ENCODE measurements at places on chromosomes 1 and 21.

- no peak for DNase-seq
These were observed 18.7 kb downstream of the CLSTN1 start for GRCh38 chr1:9805006-9805508.

DNA sequence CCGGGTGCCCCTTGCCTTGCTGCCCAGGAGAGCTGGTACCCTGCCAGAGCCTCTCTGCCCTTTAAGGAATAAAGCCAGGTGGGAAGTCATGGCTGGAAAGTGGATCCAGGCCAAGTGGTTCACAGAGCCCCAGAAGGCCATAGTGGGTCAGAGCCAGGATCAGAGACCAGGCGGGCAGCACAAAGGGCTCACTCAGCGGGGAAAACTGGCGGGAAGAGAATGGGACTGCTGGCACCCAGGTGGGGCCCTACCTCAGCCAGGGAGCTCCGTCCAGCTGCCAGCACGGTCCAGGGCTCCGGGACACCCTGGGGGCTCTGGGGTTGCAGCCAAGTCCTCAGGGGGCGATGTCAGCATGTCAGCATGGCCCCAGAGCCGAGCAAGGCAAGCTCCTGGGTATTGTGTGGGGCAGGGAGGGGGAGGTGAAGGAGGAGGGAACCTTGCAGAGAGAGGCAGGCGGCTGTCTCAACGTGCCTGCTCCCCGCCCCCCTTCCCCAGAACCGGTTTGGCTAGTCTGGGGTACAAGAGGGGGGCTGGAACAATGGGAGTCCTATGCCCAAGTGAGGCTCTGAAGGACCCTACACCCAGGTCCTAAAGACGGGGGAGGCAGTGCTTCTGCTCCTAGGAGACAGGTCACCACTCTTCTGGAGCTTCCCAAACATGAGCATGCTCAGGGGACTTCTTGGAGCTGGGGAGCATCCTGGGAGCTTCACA lies at the start of gene ARHGEF19:
TSS of gene ARHGEF19 (minus strand) at position 402 of the 711 bp plus-strand sequence. CDS start 3,598 bp downstream, outside the sequence.
- no peak for DNase-seq

GRCh38 chr1:47231301-47232186 lies 481 bp downstream of the TAL1 start:
- DNase-seq: no peak

GRCh38 chr1:198893763-198894444 lies 255.1 kb downstream of the PTPRC start:
- DNase-seq: no peak

GRCh38 chr1:3169665-3170356 lies 100.8 kb downstream of the PRDM16 start:
- no peak for DNase-seq

DNA sequence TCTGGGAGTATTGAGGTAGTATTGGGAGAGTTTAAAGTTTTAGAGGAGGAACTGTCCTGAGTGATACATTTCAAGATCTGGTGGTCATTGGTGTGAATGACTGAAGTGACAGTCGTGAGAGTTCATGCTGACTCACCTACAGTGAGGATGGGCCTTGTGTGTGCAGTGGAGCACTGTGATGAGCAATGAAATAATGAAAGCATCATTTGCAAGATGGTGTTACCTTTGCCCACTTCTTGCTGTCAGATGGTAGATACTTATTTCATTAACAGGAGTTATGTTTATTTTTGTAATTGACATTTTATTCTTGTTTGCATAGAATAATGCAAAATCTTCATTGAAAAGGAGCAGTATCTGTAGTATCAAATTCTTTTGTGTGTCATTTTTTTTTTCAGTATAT lies 29.0 kb downstream of the POU2F1 start:
- no peak for DNase-seq

DNA sequence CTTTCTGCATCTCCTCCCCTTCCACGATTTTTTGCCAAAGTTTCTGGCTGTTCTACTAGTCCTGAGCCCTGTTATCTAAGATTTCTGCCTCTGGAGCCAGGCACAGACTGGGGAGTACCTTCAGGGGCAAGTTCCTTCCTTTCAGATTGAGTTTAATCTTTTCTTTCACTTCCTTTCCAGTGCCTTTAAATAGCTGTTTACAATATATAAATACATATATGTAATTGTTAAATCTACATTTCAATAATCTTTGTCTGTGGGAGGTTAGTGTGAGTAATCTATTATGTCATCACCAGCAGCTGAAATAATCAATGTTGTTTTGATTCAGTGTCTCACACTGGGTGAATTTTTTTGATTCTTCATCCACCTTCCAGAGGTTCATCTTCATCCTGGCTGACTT lies 31.8 kb downstream of the DIPK1A start:
- DNase-seq: no peak

DNA sequence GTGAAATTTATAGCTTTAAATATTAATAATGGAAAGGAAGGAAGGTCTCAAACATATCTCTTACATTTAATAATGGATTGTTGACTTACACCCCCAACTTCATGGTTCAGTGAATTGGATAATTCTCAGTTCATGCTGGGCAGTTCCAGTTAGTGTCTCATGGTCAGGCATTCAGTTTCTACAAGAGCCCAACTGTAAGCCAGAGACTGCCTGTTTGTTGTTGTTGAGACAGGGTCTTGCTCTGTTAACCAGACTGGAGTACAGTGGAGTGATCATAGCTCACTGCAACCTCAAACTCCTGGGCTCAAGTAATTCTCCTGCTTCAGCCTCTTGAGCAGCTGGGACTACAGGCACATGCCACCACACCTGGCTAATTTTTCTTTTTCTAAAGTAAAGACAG lies 5.0 kb upstream of the DMAP1 start:
- no peak for DNase-seq

DNA sequence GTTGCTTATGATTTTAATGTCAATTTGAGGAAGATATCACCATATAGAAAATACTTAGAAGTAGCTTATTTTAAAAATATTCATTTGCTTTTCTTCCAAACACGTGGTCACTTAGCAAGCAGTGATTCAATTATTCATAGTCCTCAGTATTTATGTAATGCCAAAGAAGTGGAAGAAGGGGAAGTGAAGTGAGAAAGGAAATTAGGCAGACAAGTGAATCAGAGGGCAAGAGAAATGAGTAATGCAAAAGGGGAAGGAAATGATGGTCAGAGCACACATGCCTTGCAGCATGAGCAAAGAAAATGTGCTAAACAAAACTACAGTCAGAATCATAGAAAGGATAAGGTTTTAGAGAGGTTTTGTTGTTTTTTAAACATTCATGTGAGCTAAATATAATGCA lies 31.8 kb downstream of the SDCCAG8 start:
- DNase-seq: no peak

GRCh38 chr1:66733348-66734017 lies 18.8 kb upstream of the DYNLT5 start:
- no peak for DNase-seq

DNA sequence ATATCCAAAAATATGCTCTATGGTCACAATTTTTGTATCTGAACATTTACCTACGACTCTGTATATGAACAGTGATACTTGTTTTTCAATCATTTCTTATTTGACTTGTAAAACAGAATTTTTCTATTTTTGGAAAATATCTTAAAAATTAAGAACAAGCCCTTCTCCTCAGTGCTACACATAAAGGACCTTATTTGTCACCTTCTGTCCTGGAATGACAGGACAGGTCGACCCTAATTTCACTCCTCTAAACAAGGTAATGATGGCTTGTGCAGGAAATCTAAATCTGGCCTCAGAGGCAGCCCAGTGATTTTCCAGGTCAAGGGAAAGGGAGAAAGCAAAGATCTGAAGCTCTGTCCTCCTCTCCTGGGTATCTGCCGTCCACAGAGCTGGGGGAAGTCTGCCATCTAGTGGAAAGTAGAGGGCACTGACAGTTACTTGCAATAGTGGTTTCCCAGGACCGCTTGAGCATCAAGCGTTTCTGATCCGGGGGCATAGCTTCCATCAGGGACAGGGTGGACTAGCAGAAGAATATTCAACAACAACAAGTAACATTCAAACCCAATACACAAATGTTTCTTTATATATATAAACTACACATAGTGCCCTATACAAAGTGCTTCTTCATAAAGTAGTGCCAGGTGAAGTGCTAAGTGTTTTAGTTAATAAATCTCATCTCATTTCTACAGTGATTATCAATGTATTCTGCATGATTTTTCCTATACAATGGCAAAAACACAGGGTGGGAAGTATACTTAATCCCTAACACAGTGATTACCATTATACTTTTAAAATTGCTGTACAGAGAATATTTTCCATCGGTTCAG lies 74.6 kb downstream of the SLC25A24 start:
- DNase-seq: peak; percentile 74

DNA sequence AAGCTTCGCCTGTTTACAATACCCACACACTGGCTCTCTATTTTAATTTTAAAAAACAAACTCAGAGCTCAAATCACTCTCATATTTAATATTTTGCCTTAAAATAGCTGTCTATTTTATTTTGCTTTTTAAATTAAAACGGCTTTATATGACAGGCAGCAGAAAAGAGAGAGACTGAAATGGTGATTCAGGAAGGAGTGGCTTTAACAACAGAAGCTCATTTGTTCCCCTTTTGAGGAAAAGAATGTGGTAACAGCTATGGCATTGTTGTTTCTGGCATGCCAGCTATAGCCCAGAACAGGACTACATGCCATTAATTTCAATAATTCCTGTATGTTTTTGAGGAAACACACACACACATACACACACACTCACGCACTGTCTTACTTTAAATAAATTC lies 234.2 kb upstream of the PTBP2 start:
- DNase-seq: no peak

- DNase-seq: no peak
These were observed 156.0 kb downstream of the PGBD5 start for GRCh38 chr1:230270185-230270558.

DNA sequence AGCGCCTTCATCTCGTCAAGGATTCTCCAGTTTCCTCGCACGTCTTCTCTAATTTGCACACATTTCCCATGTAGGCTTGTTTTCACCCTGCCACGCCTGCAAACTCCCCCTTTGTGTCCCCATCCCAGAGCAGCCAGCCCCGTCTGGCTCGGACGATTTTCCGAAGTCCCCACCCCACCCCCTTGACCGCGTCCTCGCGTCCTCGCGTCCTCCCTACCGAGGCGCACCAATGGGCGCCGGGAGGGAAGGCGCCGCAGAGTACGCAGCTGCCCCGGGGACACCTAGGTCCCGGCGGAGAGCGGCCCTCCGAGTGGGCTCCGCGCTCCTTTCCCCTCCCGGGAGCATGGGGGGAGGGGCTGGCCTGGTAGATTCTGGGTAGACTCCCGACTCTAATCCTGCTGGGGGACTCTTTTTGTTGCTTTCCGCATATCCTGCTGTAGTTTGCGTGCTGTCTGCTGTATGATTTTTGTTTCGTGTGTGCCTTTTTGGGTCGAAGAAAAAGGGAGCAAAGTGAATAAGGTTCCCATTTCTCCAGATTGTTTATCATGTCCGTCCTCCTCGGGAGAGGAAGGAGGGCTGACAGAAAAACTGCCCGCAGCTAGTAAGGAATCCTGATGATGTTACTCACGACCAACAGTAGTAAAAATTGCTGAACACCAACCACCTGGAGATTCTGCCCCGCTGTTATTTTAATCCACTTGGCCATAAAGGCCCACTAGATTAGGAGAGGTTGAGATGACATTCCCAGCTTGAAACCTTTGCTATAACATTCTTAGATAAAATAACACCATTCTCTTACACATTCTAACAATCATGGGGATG lies 1.5 kb downstream of the CACHD1 start:
- no peak for DNase-seq

GRCh38 chr1:202812176-202813026 lies 1.6 kb downstream of the PCAT6 start:
- no peak for DNase-seq

- no peak for DNase-seq
These were observed 28.2 kb upstream of the FAM131C start for GRCh38 chr1:16101623-16102022.

DNA sequence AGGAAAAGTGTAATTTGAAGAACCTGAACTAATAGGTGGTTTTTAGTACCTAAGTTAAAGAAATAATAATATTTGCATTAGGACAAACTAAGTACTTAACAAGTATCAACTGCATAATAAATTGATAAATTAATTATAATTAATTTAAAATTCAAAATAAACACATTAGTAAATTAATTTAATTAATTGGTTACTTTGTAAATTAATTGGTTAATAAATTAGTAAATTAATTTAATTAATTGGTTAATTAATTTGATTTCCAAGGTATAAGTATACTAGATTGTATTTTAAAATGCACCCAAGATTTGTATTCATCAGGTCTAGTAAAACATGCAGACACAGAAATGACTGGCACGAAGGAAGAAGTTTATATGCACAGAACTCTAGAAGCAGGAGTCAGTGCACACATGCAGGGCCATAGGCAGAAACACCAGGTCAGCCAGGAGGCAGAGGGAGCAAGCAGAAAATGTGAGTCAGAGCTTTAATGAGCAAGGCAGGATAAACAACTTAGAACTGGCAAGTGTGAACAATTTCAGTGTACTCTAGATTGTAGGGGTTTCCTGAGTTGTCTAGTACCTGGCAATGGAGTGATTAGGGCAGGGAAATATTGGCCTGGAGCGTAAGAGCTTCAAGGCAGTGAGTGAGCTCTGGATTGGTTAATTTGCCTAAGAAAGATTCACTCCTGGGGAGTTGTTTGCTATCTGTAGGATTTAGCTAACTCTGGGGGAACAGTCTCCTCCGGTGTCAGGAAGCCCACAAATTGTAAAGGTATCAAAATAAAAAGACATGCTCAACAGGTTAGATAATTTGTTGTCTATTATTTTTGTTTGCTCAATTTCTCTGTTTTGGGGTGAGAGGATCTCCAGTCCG lies 665.7 kb downstream of the MRPL39 start:
- DNase-seq: no peak

DNA sequence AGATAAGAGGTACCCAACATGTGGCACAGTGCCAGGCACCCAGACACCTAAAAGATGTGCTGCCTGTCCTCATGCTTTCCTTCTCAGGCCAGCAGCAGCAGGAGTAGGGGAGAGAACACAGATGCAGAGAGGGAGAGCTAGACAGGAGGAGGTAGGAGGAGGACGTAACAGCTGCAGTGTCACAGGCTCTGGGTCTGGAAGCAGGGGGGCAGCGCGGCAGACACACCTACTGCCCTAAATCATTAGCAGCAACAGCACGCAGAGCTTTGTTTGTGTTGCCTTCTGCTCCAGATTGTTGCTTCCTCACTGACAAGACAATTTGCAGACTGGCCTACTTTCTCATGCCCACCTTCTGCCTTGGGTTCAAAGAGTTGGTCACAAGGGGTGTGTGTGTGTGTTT lies 196.7 kb upstream of the DAB1 start:
- DNase-seq: no peak

Data from NCI-H2107 (cell line).